ENCODE measurements at places on chromosomes 11 and 22. TPM values are rescaled to one million over a fixed set of nuclear protein-coding genes. Genes with fewer than 3 reads are reported as not detected.

C22orf31 gene
- total RNA-seq = not detected

LYVE1 gene
- total RNA-seq = not detected

PRR33 gene
- not detected for total RNA-seq

MAJIN gene
- total RNA-seq = 0.36 TPM

CDC45 gene
- total RNA-seq = 47.1 TPM

IL10RA gene
- total RNA-seq = 156 TPM

FOLR1 gene
- not detected for total RNA-seq

ELFN2 gene
- 0.28 TPM for total RNA-seq

PLEKHB1 gene
- 13.6 TPM for total RNA-seq

SEPTIN5 gene
- total RNA-seq = 0.29 TPM

AP2A2 gene
- total RNA-seq = 63.9 TPM

CWF19L2 gene
- 12.4 TPM for total RNA-seq

BEST1 gene
- total RNA-seq = 0.10 TPM

NKAPD1 gene
- total RNA-seq = 23.8 TPM

MRGPRF gene
- not detected for total RNA-seq

DEPDC7 gene
- 0.31 TPM for total RNA-seq

RRP8 gene
- 27.1 TPM for total RNA-seq

KCNA4 gene
- not detected for total RNA-seq

XKR3 gene
- total RNA-seq = not detected

SULT4A1 gene
- not detected for total RNA-seq

TRMT2A gene
- total RNA-seq = 88.8 TPM

OSBPL5 gene
- total RNA-seq = 7.4 TPM

ARHGEF17 gene
- not detected for total RNA-seq

PEX16 gene
- 46.2 TPM for total RNA-seq

SEC14L6 gene
- not detected for total RNA-seq

OR8A1 gene
- not detected for total RNA-seq

NRIP3 gene
- total RNA-seq = 0.78 TPM

CASP1 gene
- total RNA-seq = 97.2 TPM

ATG2A gene
- total RNA-seq = 31.0 TPM

P4HA3 gene
- total RNA-seq = not detected
